Right lobe of liver (tissue), 6 donors: ENCODE measurements at places on chromosomes 3 and 15. TPM values are rescaled to one million over a fixed set of nuclear protein-coding genes. Genes with fewer than 3 reads are reported as not detected.
A peak's percentile ranks its signal among the peaks of the same experiment; 100 is the strongest.

DNA sequence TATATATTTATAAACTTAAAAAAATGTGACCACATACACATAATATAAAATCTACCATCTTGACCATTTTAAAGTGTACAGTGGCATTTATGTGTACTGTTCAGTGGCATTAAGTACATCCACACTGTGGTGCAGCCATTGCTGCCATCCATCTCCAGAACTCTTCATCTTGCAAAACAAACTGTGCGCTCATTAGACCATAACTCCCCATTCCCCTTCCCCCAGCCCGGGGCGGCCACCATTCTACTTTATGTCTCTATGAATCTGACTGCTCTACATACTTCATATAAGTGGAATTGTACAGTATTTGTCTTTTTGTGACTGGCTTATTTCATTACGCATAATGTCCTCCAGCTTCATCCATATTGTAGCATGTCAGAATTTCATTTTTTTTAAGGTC is 47.8 kb downstream of the CTXND1 start:
- DNase-seq = no peak

GRCh38 chr3:126745760-126746394 is 41.8 kb downstream of the CHCHD6 start:
- peak; percentile 49 for DNase-seq

GRCh38 chr3:196323016-196323415 is 5.0 kb upstream of the DYNLT2B start:
- no peak for DNase-seq

GRCh38 chr15:69508659-69509058 is 56.0 kb downstream of the RPLP1 start:
- no peak for DNase-seq

DPPA2 gene
- not detected for total RNA-seq

ITGA11 gene
- 0.72 TPM for total RNA-seq

- no peak for DNase-seq
These were observed 64.8 kb upstream of the LPP start for GRCh38 chr3:188088948-188089685.

DNA sequence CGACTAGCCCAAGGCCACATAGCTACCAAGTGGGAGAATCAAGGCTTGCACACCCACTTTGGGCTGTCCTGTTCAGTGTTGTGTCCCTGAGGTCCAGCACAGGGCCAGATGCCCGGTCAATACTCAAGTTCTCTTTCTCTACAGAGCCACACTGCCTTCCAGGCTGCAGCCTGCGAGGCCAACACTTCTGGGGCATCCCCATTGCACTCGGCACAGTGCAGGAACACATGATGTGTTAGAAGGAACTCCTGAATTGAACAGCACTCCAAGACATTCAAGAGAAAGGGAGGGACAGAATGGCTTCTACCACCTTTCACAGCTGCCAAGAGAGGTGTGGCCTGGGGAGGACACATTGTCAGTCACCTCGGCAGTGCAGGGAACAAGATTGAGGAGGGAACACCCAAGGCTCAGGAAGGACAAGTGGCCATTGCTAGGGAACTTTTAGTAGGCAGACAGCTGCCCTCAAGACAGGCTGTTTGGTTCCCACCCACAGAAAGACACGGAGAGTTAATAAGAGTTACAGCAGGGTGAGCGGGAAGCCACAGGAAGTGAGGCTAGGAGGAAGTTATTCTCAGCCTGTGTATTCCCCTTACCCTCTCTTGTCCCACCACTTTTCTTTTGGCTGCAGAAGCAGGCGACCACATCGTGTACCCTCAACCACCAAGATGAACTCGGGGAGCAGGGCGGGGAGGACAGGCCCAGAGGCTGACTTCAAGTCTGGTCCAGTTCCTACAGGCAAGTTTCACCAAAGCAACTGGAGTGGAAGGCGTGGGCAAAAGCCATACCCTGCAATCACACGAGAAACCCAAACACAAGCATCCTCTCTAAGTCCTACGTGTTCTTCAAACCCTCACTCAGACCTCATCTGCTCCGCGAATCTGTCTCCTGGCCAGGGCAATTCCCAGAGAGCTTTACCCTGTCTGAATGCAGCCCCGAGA is 69.4 kb downstream of the SRGAP3 start:
- DNase-seq = no peak

GRCh38 chr15:72754096-72754495 is 29.5 kb downstream of the ADPGK start:
- no peak for DNase-seq

SKIC8 gene
- 21.7 TPM for total RNA-seq

HACD3 gene
- 58.6 TPM for total RNA-seq

DNA sequence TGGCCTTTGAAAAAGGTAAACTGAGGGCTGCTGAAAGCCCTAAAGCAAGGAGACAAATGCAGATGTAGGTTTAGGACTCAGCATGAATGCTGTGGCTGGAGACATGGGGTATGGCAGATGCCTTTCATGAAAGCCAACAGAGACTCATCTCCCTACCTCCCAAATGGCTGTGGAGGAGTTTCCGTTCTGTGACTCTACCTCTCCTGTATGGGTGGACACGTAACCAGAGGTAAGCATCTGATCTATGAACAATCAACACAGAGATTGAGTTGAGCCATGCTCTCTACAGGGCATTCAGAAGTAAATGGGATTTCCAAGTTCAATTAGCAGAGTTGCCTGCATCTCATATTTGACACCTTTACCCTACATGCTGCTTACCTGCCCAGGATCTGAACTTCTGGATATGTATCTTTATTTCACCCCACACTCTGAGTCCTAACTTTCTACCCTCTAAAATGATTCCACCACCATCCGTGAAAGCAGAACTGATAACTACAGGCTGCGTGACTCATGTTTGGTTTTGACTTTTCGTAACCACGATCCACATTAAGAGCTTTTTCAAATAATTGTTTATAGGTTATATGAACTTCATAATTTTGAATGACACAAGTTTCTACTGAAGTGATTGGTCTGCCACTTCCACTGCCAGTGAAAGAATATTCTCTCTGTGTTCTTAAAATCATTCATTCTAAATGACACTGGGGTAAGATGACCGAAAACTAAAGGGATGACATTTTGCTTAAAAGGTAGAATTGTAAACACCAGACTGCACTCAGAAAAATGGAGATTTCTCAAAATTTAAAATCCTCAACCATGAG is 1058.7 kb downstream of the FHIT start:
- DNase-seq = no peak

TRIM42 gene
- total RNA-seq = not detected

GRCh38 chr15:70137967-70138366 is 40.2 kb upstream of the TLE3 start:
- no peak for DNase-seq

DNA sequence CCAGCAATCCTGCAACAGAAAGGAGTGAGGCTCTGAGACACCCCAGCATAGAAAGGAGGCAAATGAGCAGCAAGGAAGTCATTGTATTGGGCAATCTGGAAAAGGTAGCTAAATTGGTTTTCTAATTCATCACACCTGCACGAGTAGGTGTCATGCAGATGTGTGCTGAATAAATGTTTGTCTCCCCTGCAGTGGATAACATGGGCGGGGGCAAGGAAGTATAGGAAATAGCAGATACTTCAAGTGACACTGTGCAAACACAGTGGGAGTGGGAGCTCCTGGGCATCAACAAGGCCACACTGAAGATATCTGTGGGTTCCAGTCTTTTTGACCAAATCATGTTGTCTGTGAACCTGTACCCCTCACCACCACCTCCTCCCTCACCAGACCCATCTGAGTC is 14.4 kb upstream of the HTR3E start:
- DNase-seq = no peak

- peak; percentile 77 for DNase-seq
These were observed 279.4 kb upstream of the TLE3 start for GRCh38 chr15:70376929-70377691.

DNA sequence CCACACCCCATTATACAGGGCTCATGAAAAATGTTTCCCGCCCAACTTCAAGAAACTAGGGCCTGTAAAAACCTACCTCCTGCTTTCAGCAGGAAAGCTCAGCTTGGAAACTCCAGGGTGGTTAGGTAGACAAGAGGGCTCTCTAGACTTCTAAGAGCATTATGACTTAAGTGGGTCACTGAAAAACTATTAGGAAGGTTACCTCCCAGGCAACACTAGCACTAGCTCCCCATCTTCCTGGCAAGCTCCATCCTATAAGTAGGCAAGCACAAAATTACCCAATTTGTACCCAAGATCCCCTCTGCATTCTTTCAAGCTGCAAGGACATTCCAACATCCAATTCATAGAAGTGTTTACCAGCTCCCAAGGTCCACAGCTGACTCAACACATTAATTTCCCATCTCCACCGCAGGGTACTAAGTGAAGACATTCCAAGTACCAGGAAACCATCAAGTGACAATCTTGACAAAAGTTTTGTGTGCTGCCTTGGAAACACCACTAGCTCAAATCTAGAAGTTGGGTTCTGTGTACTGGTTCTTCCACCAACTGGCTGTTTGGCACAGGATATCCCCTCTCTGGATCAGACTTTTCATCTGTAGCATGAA is 46.9 kb downstream of the WNT5A start:
- DNase-seq = no peak

DNA sequence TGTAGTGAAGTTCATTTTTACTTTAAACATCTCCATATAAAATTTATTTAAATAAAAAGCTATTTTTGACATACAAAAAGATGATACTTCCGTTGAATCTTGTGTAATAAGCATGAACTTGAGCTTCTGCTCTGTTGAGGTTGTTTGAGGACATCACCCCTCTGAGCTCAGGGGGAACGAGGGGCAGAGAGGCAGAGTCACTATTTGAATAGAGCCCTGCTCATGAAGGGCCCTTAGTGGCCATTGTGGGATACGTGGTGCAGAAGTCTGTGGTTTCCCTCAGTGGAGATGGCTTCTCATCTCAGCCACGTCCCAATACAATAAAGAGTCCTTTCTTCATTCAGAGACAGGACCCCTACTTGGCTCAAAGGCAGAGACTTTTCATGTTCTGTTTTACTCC is 10.6 kb downstream of the CEMIP start:
- DNase-seq = no peak

GRCh38 chr3:106635826-106636225 is 741.4 kb upstream of the CCDC54 start:
- no peak for DNase-seq

- no peak for DNase-seq
These were observed 143.1 kb upstream of the CHRNA7 start for GRCh38 chr15:31887246-31887645.

- DNase-seq = no peak
These were observed 16.4 kb downstream of the APBA2 start for GRCh38 chr15:28901987-28902745.

- no peak for DNase-seq
These were observed 23.2 kb downstream of the ZBED2 start for GRCh38 chr3:111571907-111572460.

DYNLT2B gene
- 1.8 TPM for total RNA-seq

CYP1A2 gene
- total RNA-seq = 32.9 TPM
